ENCODE measurements at places on chromosomes 11 and 22. TPM values are rescaled to one million over a fixed set of nuclear protein-coding genes. Genes with fewer than 3 reads are reported as not detected.

DNA sequence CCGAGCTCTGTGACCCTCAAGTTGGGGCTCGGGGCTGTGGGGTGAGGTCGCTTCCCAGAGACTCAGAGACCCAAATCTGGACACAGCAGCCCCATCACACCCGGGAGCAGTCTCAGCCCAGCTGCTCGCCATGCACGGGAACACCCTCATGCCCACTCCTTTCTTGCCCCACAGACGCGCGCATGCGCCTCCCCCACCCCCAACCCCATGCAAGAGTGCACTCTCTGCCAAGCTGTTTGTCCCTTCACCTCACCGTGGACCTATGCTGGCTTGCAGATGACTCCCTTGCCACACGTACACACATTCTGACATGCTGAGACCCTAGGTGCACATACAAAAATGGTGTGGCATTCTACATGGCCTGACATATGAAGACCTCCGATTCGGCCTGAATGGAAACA lies 478 bp upstream of the CD248 start:
- DNase-seq = no peak

DNA sequence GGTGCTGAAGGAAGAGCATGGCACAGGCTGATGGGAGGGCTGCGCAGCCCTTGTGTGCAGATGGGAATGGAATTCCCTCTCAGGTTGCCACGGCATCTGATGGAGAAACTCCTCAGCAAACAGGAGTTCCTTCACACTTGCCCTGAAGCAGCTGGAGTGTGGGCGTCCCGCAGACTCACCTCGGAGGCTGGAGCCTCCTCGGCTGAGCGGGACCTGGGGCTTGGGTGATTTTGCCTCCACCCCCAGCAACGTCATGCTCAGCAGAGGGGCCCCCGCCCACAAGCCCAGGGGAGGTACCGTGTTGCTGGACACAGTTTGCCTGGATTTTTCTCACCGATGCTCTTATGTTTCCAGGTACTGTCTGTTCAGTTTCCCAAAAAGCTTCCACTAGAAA lies 63.4 kb downstream of the MYO7A start:
- DNase-seq = no peak

SCARF2 gene
- 9.1 TPM for total RNA-seq

- DNase-seq = no peak
Observed at GRCh38 chr11:33772300-33772699, 2.0 kb downstream of the FBXO3 start.

MLC1 gene
- total RNA-seq = not detected

KRTAP5-9 gene
- total RNA-seq = not detected

GRAP2 gene
- total RNA-seq = not detected

DNA sequence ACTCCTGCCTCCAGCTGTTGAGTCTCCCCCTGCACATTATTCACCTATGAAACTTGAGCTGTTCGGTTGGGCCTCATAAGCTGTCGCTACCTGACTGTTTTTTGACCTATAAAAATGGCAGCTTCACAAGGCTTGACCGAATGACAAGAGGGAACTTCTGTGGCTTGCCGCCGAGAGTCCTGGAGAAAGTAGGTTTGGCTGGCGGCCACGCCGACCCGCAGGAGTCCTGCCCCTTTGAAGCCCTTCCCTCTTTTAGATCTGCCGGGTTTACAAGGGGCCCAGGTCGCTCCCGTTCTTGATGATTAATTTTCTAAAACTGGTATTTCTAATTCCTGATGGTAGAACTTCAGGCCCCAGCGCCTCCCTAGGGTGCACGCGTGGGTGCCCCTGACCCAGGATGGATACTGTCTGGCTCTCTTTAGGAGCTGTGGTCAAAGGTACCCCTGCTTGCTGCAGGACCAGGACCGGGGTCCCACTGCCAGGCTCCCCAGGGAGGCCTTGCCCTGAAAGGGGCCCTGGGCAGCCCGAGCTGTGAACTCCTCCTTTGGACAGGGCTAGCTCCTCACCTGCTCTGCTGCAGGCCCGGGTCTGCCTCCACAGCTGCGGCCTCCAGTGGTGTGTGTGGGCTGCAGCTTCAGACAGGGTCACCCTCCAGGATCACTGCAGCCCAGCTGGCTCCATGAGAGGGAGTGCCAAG lies 171.8 kb downstream of the CTTN start:
- no peak for DNase-seq

DNA sequence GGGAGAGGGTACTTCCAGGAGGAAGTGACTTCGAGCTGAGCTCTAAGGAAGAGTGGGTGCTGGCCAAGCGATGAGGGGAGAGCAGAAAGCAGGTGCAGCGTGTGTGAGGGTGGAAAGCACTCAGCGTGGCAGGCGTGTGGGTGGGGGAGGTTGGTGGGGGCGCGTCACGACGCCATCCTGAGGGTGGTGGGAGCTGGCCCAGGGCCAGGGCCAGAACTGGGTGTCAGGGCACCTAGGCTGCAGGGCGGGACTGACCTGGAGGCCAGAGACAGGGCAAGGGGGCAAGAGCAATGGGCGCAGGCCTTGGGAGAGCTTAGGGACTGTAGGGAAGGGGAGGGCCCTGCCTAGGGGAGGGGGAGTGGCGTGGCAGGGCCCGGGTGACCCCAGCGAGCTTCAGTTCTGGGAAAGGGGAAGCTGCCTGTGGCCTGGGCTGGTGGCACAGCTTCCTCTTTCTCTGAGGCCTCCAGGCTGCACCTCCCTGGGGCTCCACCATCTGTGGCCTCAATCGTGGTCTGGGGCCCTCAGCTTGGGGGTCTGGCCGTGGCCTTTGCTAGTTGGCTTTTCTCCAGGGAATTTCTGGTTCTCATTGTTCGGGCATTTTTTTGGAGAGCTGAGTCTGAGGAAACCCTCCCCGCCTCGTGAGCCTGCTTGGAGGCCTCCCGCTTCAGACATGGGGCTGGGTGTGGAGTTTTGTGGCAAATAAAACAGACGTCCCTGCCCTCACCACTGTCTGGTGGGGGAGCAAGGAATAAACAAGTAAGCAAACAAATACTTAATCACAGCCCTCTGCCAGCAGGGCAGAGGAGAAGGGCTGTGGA lies 8.9 kb downstream of the RELT start:
- no peak for DNase-seq

- DNase-seq = no peak
Observed at GRCh38 chr11:74312326-74312725, 886 bp upstream of the P4HA3 start.

CYB561A3 gene
- 33.8 TPM for total RNA-seq

DNA sequence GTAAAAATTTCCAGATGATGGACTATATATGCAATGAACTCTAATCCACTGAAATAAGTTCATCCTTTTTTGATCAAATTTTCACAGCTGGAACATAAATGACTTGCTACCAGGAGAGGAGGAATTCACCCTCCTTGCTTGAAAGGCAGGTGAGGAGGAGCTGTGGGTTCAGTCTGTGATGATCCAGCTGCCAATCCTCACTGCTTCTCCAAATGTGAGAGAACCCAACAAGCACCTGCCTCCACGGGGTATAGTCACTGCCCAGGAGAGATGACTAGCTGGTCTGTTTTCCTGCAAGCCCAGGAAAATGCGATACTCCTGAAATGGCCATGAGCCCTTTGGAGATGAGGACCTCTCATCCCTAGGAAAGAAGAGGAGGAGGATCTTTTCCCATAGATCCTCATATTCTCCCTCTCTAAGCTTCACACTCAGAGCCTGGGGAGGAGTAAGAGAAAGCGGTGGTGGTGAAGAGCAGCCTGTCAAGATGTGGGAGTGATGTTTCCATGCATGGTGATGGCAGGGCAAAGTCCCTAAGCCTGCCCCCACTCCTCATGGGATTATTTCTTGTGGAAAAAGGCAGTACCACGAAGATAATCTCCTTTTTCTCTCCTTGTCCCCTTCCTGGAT lies 77.9 kb upstream of the USP47 start:
- no peak for DNase-seq

CD44 gene
- 22.8 TPM for total RNA-seq

DNA sequence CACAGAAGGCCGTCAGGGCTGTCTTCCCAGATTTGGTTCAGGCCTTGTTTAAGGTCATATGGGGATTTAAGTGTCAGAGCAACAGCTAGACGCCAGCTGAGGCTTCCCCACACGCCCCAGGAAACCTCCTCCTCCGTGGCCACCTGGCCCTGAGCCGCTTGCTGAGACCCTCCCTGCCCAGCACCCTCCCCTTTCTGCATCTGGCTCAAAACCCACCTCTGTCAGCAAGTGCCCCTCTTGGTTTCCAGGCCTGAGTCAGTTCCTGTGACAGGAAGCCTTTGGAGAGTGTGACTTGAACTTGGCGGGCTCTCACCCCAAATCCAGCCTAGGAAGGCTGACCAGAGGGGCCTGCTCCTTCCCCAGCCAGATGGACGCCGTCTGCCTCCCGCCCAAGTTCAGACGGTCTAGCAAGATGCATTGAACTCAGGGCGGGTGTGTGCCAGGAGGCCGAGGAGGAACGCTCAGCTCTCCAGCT lies 561 bp downstream of the FXYD2 start:
- DNase-seq = peak; percentile 67

KCNQ1OT1 gene
- 1.1 TPM for total RNA-seq

TIMM10B gene
- 27.9 TPM for total RNA-seq

DNA sequence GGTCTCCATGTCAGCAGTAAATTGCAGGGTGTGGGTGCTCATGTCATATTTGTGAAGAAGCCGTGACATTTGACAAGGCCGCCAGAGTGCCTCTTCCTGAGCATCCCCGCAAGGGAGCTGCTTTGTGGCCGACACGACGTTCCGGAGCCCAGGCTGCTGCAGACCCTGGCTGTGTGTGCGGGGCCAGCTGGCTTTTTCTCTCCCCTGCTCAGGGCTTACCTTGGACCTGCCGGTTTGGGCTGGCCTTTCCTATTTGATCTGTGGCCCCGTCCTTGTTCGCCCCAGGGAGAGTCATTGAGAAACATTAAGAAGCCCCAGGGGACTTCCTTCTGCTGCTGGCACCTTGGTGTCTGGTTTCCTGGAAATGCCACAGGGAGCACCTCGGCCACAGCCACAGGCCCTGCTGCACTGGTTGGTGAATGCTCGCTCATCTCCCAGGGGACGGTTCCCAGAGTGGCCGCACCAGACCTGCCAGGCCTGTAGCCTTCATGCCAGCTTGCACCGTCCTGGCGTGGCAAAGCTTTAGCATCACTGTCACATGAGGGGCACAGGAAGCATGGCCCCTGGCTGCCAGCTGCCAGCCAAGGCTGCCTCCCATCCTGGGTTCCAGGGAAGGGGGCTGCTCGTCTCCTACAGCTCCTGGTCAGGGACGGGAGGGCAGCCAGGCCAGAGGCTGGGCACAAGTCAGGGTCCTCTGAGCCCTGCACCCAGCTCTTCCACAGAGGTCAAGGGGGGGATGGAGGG lies 5.4 kb downstream of the GRK2 start:
- DNase-seq = no peak

- no peak for DNase-seq
Observed at GRCh38 chr22:36317658-36318271, 64.8 kb downstream of the APOL1 start.

DNA sequence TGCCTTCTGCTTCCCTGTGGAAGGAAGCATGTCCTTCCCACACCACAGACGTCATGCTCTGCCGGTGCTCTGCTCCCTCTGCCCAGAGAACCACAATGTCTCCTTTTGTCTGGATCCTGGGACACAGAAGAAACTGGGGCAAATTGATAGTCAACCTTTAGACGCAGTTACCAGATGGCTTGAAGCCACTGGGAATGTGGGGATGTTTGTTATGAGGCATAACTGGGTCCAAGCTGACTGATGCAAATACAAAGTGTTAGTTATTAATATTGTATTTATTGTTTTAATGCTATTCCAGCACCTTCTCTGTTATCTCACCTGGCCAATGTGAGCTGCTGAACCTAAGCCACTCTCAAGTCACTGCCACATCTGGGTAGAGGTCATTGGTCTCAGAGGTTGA lies 322.2 kb downstream of the SHANK2 start:
- DNase-seq = no peak

GRCh38 chr11:83438438-83438837 lies 152.3 kb upstream of the CCDC90B start:
- DNase-seq = no peak

GRCh38 chr11:64253481-64253880 lies 2.2 kb downstream of the PLCB3 start:
- no peak for DNase-seq
